ENCODE measurements at places on chromosomes 1 and 21. TPM values are rescaled to one million over a fixed set of nuclear protein-coding genes. Genes with fewer than 3 reads are reported as not detected.

The APOBEC4 gene
- not detected for total RNA-seq

The ACOT11 gene
- 4.5 TPM for total RNA-seq

The GRHL3 gene
- total RNA-seq: not detected

The NBPF10 gene
- total RNA-seq: 2.1 TPM

The LCE1F gene
- not detected for total RNA-seq

The ESPN gene
- 0.89 TPM for total RNA-seq

The DISC1 gene
- 3.1 TPM for total RNA-seq

The WDTC1 gene
- 36.1 TPM for total RNA-seq

The AGO4 gene
- total RNA-seq: 6.5 TPM

The MEX3A gene
- total RNA-seq: 0.16 TPM

The CR1 gene
- total RNA-seq: 0.08 TPM

The ALPL gene
- not detected for total RNA-seq

The RAB3B gene
- 0.08 TPM for total RNA-seq

The SLAMF9 gene
- total RNA-seq: not detected

The ADORA3 gene
- total RNA-seq: 0.11 TPM

The TCHHL1 gene
- total RNA-seq: not detected

The TSTD1 gene
- 66.8 TPM for total RNA-seq

The VSIG8 gene
- total RNA-seq: not detected

The UHMK1 gene
- 51.8 TPM for total RNA-seq

The FALEC gene
- total RNA-seq: 0.66 TPM

The SHISAL2A gene
- total RNA-seq: 12.6 TPM

The TMEM240 gene
- total RNA-seq: 0.58 TPM

The CSF3R gene
- 1.5 TPM for total RNA-seq

The LIX1L gene
- total RNA-seq: 50.1 TPM

The PKP1 gene
- total RNA-seq: not detected

The PPCS gene
- 37.8 TPM for total RNA-seq

The TSSK3 gene
- 1.2 TPM for total RNA-seq

The GJA9 gene
- not detected for total RNA-seq

The ASH1L gene
- 43.0 TPM for total RNA-seq

The RNF186 gene
- not detected for total RNA-seq

The SLAMF6 gene
- total RNA-seq: 48.3 TPM

The RGS8 gene
- total RNA-seq: not detected

The FAM177B gene
- 0.53 TPM for total RNA-seq

The HTR6 gene
- 0.68 TPM for total RNA-seq

The PGLYRP4 gene
- not detected for total RNA-seq

The VCAM1 gene
- total RNA-seq: 0.36 TPM

The LMNA gene
- total RNA-seq: 147 TPM

Measured in activated naive CD4-positive, alpha-beta T cell treated with anti-CD3 and anti-CD28 coated beads, Interleukin-2, amount 50 U/mL, for 72 hours (primary cell).